Stimulated activated CD8-positive, alpha-beta memory T cell treated with anti-CD3 and anti-CD28 coated beads, Interleukin-2, amount 100 ng/mL, for 48 hours (primary cell): ENCODE measurements at places on chromosomes 3 and 15.
A peak's percentile ranks its signal among the peaks of the same experiment; 100 is the strongest.

DNA sequence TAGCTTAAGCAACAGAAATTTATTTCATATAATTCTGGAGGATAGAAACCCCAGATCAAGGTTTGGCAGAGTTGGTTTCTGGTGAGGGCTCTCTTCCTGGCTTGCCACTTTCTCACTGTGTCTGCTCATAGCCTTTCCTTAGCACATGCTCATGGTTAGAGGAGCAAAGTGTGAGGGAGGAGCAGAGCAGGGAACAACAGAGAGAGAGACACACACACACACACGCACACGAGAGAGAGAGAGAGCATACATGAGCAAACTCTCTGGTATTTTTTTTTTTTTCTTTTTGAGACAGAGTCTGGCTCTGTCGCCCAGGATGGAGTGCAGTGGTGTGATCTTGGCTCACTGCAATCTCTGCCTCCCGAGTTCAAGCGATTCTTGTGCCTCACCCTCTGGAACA is 36.8 kb upstream of the ZDHHC23 start:
- DNase-seq = no peak

- DNase-seq = no peak
Measured at GRCh38 chr3:38349684-38350359, 3.2 kb downstream of the XYLB start.

DNA sequence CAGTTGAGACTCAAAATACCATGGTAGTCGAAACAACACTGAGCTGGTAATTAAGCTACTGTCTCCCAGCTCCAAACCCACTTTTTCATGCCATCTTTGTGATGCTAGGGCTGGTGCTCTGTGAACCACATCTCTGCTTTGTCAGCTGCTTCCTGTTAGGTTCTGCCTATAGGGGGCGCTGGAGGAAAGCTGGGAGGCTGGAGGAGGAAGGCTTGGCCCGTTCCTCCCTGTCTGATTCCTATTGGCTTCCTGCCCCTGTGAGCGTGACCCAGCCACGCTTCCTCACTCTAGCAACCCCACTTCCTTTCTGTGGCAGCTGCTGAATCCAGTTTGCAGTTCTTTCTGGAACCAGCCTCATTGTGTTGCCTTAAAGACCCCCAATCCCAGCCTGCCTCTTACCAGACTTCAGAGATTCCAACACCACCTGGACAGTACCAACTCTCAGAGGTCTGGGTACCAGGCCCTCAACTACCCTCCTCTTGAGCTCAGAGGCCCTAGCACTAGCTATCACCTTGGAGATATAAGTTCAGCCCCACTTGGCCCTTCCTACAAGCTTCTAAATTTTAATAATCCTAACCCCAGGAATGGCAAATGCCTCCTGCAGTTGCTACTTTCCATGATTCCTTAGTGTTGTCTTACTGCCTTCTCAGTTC is 120.9 kb downstream of the ERC2 start:
- DNase-seq = peak; percentile 20

DNA sequence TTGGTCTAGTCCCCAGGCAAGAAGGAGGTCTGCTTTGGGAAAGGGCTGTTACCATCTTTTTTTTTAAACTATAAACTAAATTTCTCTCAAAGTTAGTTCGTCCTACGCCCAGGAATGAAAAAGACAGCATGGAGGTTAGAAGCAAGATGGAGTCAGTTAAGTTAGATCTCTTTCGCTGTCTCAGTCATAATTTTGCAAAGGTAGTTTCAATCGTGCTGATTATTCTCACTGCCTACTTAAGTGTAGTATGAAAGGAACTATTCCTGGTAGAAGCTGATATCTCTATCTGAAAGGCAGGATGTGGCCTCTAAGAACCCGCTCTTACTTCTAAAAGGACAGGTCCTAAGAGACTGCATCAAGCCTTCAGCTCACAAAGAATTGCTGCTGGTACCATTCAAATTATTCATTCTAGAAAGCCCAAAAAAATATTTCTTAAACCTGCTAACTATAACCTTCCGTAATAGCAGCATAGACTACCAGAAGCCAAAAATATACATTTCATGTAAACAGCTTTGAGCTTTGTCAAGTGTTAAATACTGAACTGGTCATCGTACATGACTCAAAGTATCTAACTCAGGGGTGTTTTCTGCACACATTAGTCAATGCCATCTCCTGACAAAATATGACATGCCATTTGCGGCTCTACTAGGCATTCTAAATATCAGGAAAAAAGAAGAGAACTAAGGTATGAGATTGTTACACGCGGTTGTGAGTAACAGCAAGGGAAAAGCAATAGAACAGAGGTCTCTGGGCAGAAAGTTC is 96.0 kb upstream of the CCDC80 start:
- DNase-seq = no peak

GRCh38 chr3:155870945-155871745 is 695 bp downstream of the GMPS start:
- DNase-seq = peak; percentile 34

DNA sequence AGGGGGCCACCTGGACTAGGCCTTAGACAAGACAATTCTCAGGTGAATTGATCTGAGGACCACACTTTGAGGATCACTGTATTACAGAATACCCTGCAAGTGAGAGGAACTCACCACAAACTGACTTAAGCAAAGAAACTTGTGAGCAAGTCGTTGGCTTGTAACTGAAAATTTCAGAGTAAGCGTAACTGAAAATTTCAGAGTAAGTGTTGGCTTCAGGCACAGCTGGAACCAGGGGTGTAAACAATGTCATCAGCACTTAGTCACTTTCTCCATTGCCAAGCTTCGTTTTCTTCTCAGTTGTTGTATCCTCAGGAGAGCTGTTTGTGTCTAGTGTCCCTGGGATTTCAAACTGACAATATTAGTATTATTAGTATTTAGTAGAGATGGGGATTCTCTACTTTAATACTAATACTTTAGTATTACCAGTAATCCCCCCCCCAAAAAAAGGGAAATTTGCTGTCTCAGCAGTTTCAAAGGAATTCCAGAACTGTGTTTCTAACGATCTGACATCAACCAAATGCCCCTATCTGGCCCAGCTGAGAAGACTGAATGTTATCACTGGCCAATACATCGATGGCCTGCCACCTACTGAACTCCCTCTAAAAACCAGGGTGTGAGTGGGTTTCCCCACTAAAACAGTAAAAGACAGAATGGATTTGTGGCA is 474.4 kb downstream of the NTRK3 start:
- no peak for DNase-seq

GRCh38 chr3:119639494-119640350 is 20.7 kb downstream of the POPDC2 start:
- no peak for DNase-seq

- no peak for DNase-seq
Measured at GRCh38 chr3:58307639-58308215, 1.4 kb downstream of the HTD2 start.

GRCh38 chr15:67108122-67108961 is 42.9 kb downstream of the SMAD3 start:
- DNase-seq = no peak

DNA sequence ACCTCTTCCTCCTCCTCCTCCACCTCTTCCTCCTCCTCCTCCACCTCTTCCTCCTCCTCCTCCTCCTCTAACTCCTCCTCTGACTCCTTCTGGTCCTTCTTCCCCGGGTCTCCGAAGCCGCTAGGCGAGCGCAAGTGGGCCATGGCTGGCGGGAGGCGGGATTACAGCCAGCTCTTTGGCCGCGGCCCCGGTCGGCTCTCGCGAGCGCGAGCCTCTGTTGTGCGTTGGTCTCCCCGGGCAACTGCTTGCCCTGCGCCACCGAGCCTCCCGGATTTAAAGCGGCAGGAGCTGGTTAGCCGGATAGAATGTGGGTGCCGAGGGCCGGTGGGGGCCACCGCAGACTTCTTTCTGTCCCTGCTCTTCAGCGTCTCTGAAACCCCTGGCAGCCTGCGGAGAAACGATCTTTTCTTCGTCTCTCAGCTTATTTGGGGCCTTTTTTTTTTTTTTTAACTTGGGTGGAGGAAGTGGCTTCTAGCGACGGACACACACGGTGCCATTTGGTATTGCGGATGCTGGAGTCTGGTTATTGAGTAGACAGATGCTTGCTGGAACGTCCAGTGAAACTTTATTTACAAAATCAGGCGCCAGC is at the start of gene ERICH6:
TSS of gene ERICH6 (minus strand) at position 165 of the 589 bp plus-strand sequence. CDS start at position 143, 22 bp downstream.
- peak; percentile 80 for DNase-seq

- no peak for DNase-seq
Measured at GRCh38 chr3:169241630-169241990, 421.9 kb downstream of the MECOM start.

- DNase-seq = no peak
Measured at GRCh38 chr3:47910233-47910632, 106.0 kb downstream of the MAP4 start.

DNA sequence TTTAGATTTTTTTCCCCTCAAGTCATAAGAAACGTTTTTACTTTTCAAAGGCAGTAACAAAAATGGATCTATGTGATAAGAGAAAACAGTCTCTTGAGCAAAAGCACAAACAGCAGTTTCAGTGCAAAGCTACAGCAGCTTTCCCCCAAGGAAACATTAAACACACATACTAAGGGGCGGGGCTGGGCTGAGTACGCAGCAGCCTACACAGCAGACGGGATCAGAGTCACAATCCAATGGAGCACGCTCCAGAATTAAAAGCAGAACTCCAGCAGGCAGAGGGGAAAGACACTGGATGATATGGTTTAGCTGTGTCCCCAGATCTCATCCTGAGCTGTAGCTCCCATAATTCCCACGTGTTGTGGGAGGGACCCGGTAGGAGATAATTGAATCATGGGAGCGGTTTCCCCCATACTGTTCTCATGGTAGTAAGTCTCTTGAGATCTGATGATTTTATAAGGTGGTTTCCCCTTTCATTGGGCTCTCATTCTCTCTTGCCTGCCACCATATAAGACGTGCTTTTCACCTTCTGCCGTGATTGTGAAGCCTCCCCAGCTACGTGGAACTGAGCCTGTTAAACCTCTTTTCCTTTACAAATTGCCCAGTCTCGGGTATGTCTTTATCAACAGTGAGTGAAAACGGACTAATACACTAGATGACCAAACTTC is 116.2 kb upstream of the SLCO3A1 start:
- no peak for DNase-seq

GRCh38 chr3:150414258-150414657 is 6.2 kb downstream of the TSC22D2 start:
- DNase-seq = no peak

- DNase-seq = no peak
Measured at GRCh38 chr15:90819850-90820249, 48.5 kb upstream of the FURIN start.

DNA sequence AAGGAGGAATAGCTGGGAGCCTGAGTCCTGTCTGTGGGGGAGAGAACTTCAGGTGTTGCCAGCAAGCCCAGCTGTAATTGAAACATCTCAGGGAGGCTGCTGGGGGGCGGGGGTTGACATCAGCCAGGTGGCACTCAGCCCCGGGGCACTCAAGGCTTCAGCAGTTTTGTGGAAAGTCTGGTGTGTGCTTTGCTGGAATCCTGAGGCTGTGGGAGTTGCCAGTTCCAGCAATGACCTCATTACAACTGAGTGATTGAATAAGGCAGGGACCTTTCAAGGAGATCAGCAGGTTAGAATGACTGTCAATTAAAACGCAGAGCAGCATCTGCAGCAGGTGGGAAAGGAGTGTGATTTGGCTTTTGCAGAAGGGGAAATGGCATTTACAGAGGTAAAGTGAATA is 75.7 kb downstream of the FAM43A start:
- no peak for DNase-seq

DNA sequence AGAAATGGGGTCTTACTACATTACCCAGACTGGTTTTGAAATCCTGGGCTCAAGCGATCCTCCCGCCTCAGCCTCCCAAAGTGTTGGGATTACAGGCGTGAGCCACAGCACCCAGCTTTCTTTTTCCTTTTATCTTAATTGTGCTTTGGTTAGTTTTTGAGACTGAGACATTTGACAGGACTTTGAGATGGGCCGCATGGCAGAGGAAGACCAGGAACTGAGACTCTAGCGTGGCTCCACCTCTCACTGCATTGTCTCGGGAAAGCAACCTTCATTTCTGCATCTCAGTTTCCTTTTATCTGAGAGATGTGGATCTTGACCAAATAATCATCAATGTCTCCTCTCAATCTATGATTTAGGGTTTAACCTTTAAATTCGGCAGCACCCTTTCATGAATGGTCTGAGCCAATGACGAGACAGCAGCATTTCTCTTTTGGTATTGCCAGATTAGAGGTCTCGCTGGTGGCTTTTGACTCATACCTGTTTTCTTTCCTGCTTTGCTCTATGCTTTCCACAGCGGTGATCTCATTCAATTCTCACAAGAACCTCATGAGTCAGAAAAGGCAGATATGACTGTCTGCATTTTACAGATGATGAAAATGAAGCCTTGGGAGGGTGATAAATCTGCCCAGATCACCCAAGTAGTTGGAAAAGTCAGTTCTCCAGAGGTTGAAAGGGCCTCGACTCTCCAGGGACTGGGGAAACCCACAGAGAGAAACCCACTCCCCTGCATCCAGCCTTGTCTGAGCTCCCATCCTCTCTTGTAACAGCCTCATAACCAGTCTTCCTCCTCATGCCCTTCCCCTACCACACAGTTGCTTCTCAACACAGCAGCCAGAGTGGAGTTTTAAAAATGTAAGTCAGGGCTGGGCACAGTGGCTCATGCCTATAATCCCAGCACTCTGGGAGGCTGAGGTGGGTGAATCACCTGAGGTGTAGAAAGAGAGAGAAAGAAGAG is 84.8 kb upstream of the FOXB1 start:
- DNase-seq = peak; percentile 14

GRCh38 chr15:92989470-92989869 is 89.3 kb downstream of the CHD2 start:
- DNase-seq = no peak
